ENCODE measurements at places on chromosomes 5 and 9.

DNA sequence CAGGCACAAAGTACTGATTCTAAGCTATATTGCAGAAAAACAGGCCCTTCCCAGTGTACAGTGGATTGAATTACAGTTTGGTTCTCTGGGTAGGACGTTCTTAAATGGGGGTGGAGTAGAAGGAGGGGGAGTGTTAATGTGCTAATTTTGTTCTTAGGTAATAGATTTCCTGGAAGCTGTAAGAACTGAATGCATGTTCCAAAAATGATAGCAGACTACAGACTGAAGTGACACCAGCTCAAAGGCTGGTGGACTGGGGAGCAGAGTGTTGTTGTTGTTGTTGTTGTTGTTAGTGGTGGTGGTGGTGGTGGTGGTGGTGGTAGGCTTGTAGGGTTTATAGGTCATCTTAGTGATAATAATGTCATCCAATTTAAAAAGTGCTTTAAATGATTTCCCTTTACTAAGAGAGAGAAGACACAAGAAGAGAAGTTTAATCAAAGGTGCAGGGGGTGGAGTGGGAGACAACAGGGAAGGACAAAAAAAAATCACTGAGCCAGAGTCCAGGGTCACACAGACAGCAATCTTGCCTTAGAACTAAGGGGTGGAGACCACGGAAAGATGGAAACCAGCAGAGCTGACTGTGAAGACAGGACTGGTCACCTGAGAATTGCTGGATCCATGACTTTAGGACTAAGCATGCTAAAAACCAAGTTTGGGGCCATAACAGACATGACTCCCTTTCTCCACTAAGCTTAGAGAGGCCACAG, 27.0 kb downstream of the TTLL11 start:
- no peak for DNase-seq

- DNase-seq, result peak; percentile 30
These were observed 124.5 kb downstream of the EGFLAM start for GRCh38 chr5:38382898-38383297.

DNA sequence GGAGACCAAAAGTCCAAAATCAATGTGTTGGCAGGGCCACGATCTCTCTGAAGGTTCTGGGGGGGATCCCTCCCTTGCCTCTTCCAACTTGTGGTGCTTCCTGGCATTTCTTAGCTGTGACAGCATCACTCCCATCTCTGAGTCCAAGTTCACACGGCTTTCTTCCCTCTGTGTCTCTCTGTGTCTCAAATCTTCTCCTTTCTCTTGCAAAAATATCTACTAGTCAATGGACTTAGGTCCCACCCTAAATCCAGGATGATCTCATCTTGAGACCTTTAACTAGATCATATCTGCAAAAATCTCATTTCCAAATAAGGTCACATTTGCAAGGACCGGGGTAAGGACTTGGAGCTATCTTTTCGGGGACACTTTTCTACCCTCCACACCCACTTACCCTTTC, 186.1 kb downstream of the HSD17B3 start:
- DNase-seq, result no peak

- no peak for DNase-seq
These were observed 21.9 kb upstream of the FOCAD start for GRCh38 chr9:20662156-20662555.

- DNase-seq, result no peak
These were observed 2.4 kb downstream of the CCL28 start for GRCh38 chr5:43409809-43410271.

DNA sequence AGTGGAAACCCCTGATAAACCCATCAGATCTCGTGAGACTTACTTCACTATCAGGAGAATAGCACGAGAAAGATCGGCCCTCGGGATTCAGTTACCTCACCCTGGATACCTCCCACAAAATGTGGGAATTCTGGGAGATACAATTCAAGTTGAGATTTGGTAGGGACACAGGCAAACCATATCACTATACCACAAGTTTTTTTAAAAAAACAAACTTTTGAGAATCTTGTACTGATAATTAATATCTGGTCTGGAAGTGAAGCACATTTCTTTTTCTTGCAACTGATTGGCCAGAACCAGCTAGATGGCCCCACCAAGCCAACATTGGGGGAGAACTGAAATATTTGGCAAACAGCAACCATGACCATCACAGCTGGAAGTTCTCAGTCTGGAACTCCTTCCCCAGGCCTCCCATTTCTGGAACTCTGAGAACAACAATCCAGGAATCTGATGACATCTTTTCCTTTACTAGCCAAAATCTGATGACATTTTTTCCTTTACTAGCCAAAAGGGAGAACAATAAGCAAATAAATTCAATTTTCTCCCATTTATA, 51.8 kb upstream of the CDKN2B start:
- no peak for DNase-seq

DNA sequence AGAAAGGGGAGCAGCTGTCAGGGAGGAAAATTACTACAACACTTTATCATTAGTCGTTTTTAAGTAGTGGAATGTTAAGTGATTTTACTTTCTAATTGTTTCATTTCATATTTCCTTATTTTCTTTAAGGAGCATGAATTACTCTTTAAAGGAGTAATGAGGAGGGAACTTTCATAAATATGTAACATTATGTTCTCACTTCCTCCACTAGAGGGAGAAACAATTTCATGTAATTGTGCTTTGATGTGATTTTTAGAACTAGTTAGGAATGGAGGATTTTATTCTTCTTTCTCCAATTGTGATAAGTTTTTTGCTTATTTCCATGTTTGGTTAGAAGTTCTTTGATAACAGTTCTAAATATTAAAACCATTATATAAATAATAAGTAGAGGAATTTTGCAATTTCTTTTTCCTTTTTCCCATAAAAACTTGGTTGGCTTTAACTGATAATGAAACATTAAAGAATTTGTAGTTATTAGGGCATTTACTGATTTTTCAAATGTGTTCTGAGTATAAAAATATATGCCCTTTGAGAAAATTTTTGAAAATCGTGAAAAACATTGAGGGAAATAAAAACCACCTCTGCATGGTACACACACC, 25.6 kb downstream of the CEP78 start:
- peak; percentile 45 for DNase-seq

- DNase-seq, result no peak
These were observed 277.5 kb downstream of the CEMIP2 start for GRCh38 chr9:71490810-71491209.

GRCh38 chr5:136396886-136397285, 31.5 kb upstream of the TRPC7 start:
- DNase-seq, result no peak
